ENCODE measurements at places on chromosomes 6 and 20. TPM values are rescaled to one million over a fixed set of nuclear protein-coding genes. Genes with fewer than 3 reads are reported as not detected.
A peak's percentile ranks its signal among the peaks of the same experiment; 100 is the strongest.

DNA sequence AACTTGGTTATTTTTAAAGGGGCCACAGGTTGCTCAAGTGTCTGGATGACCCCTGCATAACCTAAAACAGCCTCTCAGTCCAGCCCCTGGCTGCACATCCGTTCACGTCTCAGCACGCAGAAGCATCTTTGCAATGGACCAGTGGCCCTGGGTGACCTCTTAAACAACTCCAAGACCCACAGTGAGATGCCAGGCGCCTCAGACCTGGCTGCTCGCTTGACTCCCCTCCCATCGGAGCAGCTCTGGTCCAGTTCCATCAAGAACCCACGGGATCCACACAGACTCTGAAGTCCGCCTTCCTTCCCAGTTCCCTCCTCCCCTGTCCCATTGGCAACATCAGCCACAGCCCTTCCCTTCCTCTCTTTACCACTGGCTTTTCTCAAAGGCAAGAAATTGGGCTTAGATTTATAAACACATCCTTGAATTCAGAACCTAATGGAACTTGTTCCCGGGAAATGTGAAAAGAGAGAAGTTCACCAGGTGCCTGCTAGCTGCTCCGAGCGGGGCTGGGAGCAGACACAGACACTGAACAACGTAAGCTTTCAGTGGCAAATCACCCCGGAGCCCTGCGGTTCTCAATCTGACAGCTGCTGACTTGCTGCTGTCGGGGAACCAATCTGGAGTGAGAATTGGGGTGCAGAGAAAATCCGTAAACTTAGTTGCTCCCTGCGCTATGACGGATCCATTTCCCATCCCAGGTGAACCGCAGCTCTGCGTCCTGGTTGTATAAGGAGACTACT, 39.6 kb upstream of the MPC1 start:
- DNase-seq, result no peak

DNA sequence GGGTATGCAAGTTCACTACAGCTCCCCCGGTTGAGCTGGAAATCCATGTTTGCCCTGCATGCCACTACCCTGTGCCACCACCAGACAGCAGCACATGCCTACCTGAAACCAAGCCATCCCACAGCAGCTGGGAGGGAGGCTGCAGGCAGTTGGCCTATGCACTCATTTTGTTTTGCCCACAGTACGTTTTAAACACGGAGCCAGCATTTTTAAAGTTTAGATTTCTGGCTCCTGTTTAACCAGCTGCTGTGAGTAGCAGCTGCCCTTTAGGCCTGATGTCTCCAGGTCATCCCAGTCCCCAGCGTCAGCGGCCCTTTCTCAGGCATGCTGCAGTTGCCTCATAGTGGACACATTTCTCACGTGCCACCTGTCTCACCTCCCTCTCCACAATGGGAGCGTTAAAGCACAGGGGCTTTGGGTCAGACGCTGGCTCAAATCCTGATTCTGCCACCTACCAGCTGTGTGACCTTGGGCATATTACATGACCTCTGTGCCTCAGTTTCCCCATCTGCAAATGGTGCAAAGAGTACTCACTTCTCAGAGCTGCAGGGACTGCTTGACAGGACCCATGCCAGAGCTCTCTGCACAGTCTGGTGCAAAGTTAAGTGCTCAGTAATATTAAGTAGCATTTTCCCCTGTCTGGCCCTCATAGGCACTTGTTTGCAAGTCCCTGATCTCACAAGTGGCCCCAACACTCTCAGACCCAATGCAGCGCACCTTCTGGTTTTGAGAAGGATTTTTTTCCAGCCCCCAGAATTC, 8.2 kb upstream of the UBE2V1 start:
- peak; percentile 68 for DNase-seq

DNA sequence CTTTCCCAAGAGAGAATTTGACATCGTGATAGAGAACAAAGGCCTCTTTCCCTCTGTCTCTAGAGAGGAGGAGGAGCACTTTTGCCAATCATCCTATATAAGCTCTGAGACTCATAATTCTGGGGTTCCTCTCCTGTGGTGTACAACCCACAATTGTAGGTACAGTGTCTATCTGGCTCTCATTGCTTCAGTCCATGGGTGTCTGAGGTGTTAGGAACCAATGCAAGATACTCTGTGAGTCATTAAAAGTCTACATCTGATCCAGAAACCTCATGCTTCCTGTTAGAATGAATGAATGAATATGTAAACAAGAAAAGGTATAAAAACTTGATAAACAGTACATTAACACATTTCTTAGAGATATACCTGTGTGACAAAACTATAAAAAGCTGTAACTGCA, 356.7 kb downstream of the QKI start:
- DNase-seq, result no peak

- DNase-seq, result no peak
These were observed 65.7 kb downstream of the CARMIL1 start for GRCh38 chr6:25344827-25345226.

DNA sequence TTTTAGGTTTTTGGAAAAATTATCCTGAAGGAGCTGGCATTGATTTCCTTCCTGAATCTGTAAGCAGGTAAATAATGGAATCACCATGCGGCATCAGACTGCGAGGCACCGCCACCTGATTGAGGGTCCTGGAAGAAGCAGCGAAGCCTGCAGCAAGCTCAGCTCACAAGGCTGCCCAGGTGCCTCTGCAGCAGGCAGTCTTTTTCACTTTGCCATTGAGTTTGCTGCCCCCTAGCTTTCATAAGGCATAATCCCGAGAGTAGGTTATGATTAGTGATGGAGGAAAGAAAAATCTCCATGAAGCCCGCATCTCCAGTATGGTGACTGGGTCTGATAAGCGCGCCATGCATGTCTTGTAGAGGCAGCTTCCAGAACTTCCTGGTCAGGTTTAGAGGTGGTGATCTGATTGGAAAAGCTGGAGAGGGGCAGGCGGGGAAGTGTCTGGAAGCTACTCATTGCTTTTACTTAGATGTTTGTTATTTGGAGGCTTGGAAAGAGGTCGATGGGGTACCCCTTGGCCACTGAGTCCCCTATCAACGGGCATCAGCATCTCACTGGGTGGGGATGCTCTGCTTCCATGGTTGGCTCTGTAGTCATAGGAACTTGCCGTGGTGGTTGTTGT, 26.7 kb downstream of the IYD start:
- no peak for DNase-seq

GRCh38 chr6:133764008-133764753, 124.7 kb upstream of the TCF21 start:
- no peak for DNase-seq

DNA sequence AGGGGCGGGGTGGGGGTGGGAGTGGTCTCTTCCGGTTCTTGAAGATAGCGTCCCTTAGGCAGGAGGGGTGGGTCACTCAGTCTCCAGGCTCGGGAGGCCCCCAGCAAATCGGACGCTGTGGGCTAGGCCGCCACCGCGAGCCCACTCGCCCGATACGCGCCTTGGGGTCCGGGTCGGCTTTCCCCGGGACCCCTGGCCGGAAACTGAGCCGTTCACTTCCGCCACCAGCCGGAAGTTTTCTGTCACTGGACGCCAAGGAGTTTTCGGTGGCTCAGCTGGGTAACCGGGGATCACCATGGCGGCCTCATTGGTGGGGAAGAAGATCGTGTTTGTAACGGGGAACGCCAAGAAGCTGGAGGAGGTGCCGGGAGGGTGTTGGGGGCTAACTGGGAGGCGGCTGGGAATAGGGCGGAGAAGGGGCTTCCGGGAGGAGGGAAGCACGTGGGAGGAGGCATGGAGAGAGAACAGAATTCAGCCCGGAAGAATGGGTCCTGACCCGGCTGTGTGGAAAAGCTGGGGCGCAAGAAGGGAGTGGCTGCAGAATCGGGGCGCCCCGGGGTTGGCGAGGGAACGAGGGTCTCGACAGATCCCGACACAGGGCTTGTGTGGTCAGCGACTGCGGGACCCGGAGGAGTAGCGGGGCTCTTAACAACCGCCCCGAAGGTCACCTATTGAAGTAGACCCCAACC, at the start of gene ITPA:
TSS of gene ITPA (plus strand) at position 242 of the 689 bp plus-strand sequence. CDS start at position 296, 54 bp downstream.
- peak; percentile 41 for DNase-seq

DNA sequence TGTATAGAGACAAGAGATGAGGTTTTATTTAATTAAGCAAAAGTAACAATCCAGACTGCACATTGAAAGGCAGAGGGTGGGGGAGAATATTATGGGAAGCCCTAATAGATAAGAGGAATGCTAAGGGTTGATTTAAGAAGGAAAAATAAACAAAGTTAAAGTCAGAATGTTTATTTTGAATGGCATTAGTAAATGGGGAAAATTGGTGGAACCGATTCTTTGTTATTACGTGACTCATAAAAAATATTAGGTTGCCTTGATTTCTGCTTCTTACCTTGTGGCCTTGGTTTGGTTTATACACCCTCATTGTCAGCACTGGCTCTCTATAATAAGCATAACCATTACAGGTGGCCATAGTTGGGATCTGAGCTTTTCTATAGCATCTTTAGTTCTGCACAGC, 674.8 kb upstream of the CITED2 start:
- no peak for DNase-seq

DNA sequence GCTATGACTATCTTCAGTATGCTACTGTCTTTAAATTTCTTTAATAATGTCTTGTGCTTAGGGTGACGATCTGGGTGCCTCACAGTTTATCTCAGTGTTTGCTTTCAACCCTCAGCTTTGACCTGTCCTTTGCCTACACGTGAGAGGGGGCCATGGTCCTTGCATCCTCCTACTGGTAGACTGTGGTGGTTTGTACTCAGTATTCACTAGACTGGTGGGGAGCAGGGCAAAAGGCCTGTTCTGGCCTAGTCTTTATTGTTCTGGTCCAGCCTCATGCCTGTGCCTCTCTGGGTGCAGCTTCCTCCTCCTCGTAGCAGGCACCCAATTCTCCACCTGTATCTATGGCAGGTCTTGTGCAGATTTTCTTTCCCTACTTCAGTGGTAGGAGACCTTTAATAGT, 354.9 kb downstream of the CD109 start:
- DNase-seq, result no peak

DNA sequence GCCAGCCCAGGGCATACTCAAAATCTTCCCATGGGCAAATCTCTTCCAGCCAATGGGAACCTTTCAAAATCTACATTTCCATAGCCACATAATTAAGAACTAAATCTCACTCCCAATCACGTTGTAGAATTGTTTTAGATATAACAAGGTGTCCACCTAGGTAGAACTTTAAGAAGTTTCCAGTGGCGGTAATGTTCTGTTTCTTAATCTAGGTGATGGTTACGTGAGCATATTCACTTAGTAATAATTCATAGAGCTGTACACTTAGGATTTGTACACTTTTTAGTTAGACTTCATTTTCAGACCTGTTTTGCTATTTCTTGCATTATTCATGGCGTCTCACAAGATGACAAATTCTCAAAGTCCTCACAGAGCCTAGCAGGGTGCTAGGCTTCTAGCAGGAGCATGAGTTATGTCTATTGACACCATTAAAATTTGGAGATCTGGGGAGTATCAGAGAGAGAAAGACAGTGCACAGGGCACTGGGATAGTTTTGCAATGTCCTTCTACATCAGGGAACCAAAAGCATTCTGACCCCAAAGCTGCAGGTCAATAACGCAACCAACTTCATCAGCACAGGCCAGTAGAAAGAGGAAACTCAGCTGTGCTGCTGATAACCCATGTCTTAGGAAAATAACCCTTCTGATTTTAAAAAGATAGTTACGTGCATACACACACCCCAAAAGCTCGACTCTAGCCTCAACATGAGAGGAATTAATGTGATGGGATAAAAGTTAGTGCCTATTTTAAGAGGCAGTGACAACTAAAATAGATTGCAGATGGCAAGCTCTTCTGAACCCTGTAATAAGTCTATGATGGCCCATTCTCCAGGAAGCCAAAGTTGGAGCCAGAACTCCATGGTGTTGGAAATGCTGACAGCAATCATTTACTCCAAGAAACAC, 518.1 kb upstream of the JARID2 start:
- no peak for DNase-seq

DNA sequence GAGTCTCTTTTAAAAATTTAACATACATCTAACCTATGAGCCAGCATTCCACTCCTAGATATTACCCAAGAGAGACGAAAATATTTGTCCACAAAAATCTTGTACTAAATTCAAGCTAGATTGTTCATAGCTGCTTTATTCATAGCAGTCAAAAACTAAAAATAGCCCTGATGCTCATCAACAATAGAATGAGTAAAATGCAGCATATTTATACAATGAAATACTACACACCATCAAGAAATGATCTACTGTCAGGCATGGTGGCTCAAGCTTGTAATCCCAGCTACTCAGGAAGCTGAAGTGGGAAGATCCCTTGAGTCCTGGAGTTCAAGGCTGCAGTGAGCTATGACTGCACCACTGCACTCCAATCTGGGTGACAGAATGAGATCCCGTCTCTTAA, 22.0 kb upstream of the SRC start:
- peak; percentile 43 for DNase-seq

- no peak for DNase-seq
These were observed 167.4 kb downstream of the CDH4 start for GRCh38 chr20:61419501-61419900.

GRCh38 chr6:35368038-35368887, 25.9 kb downstream of the PPARD start:
- no peak for DNase-seq

The TRIM38 gene
- polyA plus RNA-seq, result 9.2 TPM

The DEFB125 gene
- not detected for polyA plus RNA-seq

The LAMA2 gene
- polyA plus RNA-seq, result 124 TPM

The SDHAF4 gene
- 14.1 TPM for polyA plus RNA-seq

The ASXL1 gene
- polyA plus RNA-seq, result 43.8 TPM

The PDE7B gene
- 10.9 TPM for polyA plus RNA-seq

The TSHZ2 gene
- polyA plus RNA-seq, result 9.8 TPM

The ZNF311 gene
- 2.4 TPM for polyA plus RNA-seq

The NPEPL1 gene
- 47.9 TPM for polyA plus RNA-seq

The BLTP3A gene
- 11.2 TPM for polyA plus RNA-seq

The PDYN gene
- polyA plus RNA-seq, result not detected

The C4B gene
- polyA plus RNA-seq, result 10.2 TPM

Measured in muscle of back (tissue), 13 donors.